ENCODE measurements at places on chromosomes 5 and 9. TPM values are rescaled to one million over a fixed set of nuclear protein-coding genes. Genes with fewer than 3 reads are reported as not detected.

FOXD4L6 gene
- not detected for total RNA-seq

ZFP2 gene
- 4.6 TPM for total RNA-seq

CCL27 gene
- total RNA-seq = not detected

GABRG2 gene
- not detected for total RNA-seq

MEF2C gene
- total RNA-seq = 51.0 TPM

ZFR gene
- total RNA-seq = 91.4 TPM

DNA sequence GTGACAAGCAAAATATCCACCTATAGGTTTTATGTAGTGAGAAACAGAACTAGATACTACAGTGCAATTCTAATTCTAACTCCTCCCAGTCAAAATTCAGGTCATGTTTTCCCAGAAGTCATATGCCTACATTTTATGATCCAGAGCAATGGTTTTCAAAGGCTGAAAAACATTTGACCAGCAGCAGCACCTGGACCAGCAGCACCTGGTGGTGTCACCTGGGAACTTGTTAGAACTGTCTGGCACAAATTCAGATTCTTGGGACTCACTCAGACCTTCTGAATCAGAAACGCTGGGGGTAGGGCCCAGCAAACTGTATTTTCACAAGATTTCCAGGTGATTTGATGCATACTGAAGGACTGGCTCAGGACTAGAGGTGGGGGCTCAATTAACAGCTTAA is 367.7 kb upstream of the RFX3 start:
- peaks cover 47% of the 10 kb centered on the region for H3K4me1 ChIP-seq
- DNase-seq = peak; percentile 34
- no peak overlapping the region for H3K4me3 ChIP-seq
- no peaks in the 10 kb centered on the region for H3K27me3 ChIP-seq
- H3K27ac ChIP-seq = peak overlapping the region; percentile 59

- H3K27me3 ChIP-seq = no peaks in the 10 kb centered on the region
- no peak overlapping the region for H3K4me3 ChIP-seq
- peak overlapping the region; percentile 86 for H3K27ac ChIP-seq
Observed at GRCh38 chr9:100426189-100426529, 784 bp upstream of the MSANTD3 start.

GRCh38 chr9:70639853-70640814 is 225.7 kb upstream of the KLF9 start:
- DNase-seq = no peak
- no peak overlapping the region for H3K4me3 ChIP-seq
- H3K36me3 ChIP-seq = no peaks in the 10 kb centered on the region
- H3K27me3 ChIP-seq = no peaks in the 10 kb centered on the region

DNA sequence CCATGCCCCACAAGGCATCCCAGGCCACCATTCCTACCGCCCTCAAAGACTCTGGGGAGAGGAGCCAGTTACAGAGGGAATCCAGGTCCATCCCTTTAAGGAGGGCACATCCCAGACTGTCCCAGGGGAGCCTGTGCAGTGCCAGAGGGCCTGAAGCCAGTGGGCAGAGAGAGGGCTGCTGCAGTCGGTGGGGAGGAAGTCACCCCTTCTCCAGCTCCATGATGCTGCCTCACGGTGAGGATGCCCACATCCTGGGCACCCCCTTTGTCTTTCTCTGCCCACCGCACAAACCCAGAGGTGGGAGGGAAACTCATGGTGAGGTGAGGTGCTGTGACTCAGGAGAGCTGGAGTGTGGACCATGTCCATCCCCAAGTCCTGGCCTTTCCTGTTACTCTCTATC is 26.2 kb upstream of the ANKRD33B start:
- no peaks in the 10 kb centered on the region for H3K27me3 ChIP-seq
- H3K4me3 ChIP-seq = no peak overlapping the region
- H3K36me3 ChIP-seq = no peaks in the 10 kb centered on the region
- H3K27ac ChIP-seq = no peak overlapping the region

DNA sequence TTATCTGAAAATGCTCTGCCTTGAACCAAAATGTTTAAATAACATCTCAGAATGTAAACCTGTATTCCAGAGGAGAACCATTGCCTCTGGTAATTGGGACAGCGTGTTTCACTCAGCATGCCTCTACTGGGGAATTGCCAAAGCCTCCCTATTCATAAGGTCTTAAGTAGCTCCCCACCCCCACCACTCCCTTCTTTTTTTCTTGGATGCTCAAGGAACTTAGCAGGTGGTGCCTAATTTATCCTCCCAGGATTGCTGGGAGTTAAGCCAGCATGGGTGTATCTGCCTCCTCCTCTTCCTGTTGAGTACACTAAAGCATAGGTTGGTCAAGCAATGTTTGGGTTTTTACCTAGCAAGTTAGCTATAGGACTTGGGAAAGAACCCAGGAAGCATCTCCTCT is 220.2 kb downstream of the DMAC1 start:
- DNase-seq = no peak
- H3K4me1 ChIP-seq = no peaks in the 10 kb centered on the region
- H3K36me3 ChIP-seq = no peaks in the 10 kb centered on the region

- no peaks in the 10 kb centered on the region for H3K27me3 ChIP-seq
- H3K4me1 ChIP-seq = peaks cover 20% of the 10 kb centered on the region
- DNase-seq = no peak
- no peak overlapping the region for H3K4me3 ChIP-seq
Observed at GRCh38 chr9:89601856-89602562, 2.8 kb upstream of the GADD45G start.

GRCh38 chr9:118209343-118209742 is 505.1 kb downstream of the TLR4 start:
- H3K4me1 ChIP-seq = no peaks in the 10 kb centered on the region
- no peak for DNase-seq
- H3K27me3 ChIP-seq = no peaks in the 10 kb centered on the region
- H3K27ac ChIP-seq = no peak overlapping the region
- H3K36me3 ChIP-seq = no peaks in the 10 kb centered on the region

GRCh38 chr5:33487236-33487635 is 46.5 kb downstream of the TARS1 start:
- no peak overlapping the region for H3K4me3 ChIP-seq
- H3K27ac ChIP-seq = no peak overlapping the region
- H3K4me1 ChIP-seq = no peaks in the 10 kb centered on the region
- H3K36me3 ChIP-seq = no peaks in the 10 kb centered on the region
- DNase-seq = no peak

GRCh38 chr5:118314931-118315330 is 673.4 kb downstream of the DTWD2 start:
- no peaks in the 10 kb centered on the region for H3K36me3 ChIP-seq
- H3K27me3 ChIP-seq = no peaks in the 10 kb centered on the region
- H3K4me3 ChIP-seq = no peak overlapping the region
- no peak overlapping the region for H3K27ac ChIP-seq

GRCh38 chr5:122085041-122085440 is 7.0 kb upstream of the LOX start:
- no peak for DNase-seq
- no peaks in the 10 kb centered on the region for H3K36me3 ChIP-seq
- H3K4me3 ChIP-seq = no peak overlapping the region

- no peak overlapping the region for H3K27ac ChIP-seq
- no peaks in the 10 kb centered on the region for H3K4me1 ChIP-seq
- no peak overlapping the region for H3K4me3 ChIP-seq
- no peaks in the 10 kb centered on the region for H3K27me3 ChIP-seq
- DNase-seq = no peak
Observed at GRCh38 chr5:116037236-116037822, 5.1 kb downstream of the ARL14EPL start.

DNA sequence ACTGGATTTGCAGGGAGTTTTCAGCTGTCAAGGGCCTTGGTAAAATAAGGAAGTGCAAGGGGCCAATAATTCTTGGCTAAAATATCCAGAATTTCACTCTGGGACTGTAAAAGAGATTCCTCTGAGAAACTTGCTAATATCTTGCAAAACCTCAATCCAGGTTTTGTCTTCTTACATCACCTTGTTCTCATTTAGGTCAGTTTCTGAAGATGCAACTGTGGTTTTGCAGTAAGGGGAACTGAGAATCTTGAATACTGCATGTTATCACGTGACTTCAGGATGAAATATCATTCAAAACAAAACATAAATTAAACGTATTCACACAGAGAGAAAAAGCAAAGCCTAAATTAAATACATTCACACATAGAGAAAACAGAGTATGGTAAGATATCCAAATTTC is 35.0 kb upstream of the RIC1 start:
- no peak overlapping the region for H3K4me3 ChIP-seq
- no peak for DNase-seq
- no peaks in the 10 kb centered on the region for H3K4me1 ChIP-seq
- H3K27me3 ChIP-seq = no peaks in the 10 kb centered on the region

DNA sequence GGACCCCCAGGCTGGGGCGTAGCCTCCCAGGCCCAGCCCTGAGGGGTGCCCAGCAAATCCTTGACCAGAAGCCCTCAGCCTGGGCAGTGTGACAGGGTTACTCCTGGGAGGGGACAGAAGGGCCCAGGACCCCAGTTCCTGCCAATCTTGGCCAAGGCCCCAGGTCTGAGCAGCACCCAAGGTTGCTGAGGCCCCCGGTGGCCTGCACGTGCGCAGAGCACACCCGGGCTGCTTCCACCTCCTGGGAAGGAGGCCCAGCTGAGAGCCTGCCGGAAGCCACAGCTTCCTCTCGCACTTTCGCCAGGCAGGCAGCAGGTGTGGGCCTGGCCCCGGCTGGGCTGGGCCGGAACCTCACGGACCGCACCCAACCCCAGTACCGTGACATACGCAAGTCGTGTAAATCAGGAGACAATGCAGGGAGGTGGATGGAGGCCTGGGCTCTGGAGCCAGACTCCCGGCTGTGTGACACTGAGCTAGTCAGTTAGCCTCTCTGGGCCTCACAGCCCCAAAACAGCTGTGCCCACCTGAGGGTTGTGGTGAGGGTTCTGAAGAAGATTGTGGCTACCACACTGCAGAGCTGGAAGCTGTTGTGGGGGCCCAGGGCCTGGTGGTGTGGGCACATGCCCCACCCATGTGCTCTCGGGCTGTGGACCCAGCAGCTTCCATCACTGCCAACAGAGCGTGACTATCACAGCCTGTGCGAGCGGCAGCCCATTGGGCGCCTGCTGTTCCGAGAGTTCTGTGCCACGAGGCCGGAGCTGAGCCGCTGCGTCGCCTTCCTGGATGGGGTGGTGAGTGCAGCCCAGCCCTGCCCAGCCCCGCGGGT is 5.1 kb downstream of the GRK6 start:
- peaks cover 42% of the 10 kb centered on the region for H3K36me3 ChIP-seq
- H3K27me3 ChIP-seq = no peaks in the 10 kb centered on the region
- peaks cover 13% of the 10 kb centered on the region for H3K4me1 ChIP-seq
- no peak overlapping the region for H3K4me3 ChIP-seq

DNA sequence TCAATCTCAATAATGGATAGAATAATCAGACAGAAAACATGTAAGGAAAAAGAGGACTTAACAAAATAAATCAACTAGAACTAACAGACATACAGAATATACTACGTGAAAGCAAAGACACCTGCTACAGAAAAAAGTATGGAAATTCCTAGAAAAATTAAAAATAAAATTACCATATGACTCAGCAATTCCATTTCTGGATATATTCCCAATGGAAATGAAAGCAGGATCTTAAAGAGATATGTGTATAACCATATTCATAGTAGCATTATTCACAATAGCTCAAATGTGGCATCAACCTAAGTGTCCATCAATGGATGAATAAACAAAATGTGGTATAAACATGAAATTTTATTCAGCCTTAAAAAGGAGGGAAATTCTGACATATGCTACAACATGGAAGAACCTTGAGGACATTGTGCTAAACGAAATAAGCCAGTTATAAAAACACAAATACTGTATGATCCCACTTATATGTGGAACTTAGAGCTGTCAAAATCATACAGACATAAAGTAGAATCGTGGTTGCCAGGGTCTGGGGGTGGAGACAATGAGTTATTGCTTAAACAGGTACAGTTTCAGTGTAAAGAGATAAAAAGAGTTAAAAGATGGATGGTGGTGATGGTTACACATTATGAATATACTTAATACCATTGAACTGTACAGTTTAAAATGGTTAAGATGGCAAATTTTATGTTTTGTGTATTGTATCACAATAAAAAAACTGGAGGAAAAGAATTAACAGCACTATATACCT is 6.9 kb downstream of the PLAA start:
- no peaks in the 10 kb centered on the region for H3K36me3 ChIP-seq
- no peak overlapping the region for H3K27ac ChIP-seq
- no peaks in the 10 kb centered on the region for H3K27me3 ChIP-seq
- H3K4me3 ChIP-seq = no peak overlapping the region

GRCh38 chr5:60417500-60418181 is 282.3 kb downstream of the DEPDC1B start:
- H3K4me3 ChIP-seq = no peak overlapping the region
- no peaks in the 10 kb centered on the region for H3K4me1 ChIP-seq
- DNase-seq = no peak
- no peaks in the 10 kb centered on the region for H3K27me3 ChIP-seq
- no peak overlapping the region for H3K27ac ChIP-seq

DNA sequence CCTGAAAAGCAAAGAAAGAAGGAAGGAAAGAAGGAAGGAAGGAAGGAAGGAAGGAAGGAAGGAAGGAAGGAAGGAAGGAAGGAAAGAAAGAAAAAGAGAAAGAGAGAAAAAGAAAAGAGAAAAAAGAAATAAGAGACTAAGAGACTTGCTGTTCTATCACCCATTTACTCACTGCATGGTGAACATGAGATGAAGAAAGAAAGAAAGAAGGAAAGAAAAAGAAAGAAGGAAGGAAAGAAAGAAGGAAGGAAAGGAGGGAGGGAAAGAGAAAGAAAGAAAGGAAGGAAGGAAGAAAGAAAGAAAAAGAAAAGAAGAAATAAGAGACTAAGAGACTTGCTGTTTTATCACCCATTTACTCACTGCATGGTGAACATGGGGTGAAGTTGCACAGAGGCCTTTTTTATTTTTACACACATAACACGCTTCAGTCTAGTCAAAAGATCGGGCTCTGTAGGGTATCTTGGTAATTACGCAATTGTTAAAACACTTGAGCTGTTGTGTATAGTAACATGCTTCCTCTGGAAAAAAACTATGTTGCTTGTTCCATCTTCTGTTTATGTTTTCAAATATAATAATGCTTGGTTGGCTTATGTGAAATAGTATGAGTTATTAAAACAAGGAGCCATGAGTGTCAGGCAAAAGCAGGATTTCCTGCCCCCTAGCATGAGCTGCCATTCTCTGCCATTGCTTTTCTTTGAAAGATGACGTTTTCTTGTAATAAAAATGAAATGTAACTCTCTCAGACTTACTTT is 119.3 kb upstream of the ZNF608 start:
- no peaks in the 10 kb centered on the region for H3K4me1 ChIP-seq
- no peak overlapping the region for H3K27ac ChIP-seq
- H3K4me3 ChIP-seq = no peak overlapping the region

GRCh38 chr5:17326600-17327037 is 109.2 kb downstream of the BASP1 start:
- no peak for DNase-seq
- H3K27me3 ChIP-seq = no peaks in the 10 kb centered on the region
- no peak overlapping the region for H3K4me3 ChIP-seq
- no peaks in the 10 kb centered on the region for H3K36me3 ChIP-seq
- no peak overlapping the region for H3K27ac ChIP-seq
- H3K4me1 ChIP-seq = no peaks in the 10 kb centered on the region
